ENCODE measurements at places on chromosomes 12 and 14.

DNA sequence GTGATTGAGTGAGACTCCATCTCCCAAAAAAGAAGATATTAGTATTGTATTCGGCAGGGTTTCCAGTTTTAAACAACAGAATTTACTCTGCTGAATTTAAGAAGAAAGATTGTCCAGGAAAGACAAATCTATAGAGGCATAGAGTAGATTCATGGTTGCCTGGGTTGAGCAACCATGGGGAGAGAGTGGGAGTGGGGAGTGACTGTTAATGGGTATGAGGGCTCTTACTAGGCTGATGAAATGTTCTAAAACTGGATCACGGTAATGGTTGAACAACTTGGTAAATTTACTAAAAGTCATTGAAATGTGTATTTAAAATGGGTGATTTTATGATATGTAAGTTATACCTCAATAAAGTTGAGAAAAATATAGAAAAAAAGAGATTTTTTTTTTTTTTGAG lies 13.9 kb upstream of the C12orf76 start:
- no peak for DNase-seq

- no peak for DNase-seq
Observed at GRCh38 chr12:128929057-128929456, 75.8 kb downstream of the GLT1D1 start.

DNA sequence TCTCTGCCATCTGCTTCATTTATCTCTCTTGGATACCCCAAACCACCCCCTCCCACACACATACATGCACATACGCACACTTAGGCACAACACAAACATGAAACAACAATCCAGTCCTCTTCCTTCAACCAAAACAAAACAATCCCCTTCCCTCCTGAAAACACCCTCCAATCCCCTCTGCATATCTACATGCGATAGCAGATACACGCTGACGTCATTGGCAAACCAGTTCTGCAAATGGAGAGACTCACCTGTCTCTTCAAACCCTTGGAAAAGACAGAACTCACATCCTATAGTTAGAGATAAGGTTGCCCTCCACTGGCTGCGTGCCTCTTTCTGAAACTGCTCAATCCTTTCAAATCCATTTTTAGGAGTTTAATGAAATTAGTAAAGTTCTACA lies 37.2 kb upstream of the RMST start:
- DNase-seq = no peak

- DNase-seq = no peak
Observed at GRCh38 chr14:42517806-42518500, 911.3 kb downstream of the LRFN5 start.

DNA sequence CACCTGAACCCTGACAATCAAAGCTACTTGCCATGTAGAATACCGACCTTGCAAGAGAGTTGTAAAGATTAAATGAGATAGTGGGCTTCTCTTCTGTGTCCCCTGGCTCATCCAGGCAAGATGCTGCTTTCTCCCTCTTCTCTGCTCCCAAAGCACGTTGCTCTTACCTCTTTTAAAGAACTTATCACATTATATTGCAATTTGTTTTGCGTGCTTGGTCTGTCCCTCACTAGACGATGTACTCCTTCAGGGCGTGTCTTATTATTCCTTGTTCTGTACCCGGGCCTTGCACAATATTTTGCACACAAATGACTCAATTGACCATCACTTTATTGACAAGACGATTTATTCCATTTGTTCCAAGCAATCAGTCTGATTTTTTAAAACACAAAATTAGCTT lies 3.3 kb downstream of the DCN start:
- DNase-seq = no peak

DNA sequence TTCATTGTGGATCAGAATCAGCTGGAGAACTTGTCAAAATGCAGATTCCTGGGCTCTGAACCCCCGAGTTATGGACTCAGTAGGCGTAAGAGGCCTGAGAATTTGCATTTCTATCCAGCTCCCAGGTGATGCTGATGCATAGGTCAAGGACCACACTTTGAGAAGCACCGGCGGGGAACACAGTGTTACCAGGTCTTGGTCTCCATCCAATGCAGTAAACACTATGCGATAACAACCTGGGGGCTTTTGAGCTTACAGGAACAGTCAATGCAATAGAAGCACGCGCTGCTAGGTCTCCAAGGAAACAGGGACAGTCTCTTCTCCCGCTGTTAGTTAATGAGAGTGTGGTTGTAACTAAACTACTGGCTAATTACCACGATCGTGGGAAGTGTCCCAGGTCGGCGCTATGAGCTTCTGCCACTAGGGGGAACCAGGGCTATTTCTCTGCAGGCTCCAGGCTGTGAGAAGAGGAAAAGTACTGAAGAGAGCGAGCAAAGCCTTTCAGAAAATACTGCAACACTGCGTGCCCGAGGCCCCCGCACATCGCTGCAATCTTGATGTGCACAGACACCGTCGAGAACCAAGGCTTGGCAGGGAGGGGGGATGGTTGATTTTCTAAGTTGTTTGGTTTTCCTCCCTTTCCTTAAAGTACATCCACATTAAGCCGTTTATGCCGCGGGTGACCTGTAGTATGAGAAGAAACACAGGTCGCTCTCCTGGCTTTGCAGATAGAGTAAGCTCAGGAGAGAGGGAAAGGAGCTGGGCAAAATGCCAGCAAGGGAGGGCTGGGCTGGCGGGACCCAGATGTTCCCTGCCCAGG lies 52.0 kb upstream of the KCNA1 start:
- peak; percentile 85 for DNase-seq

- DNase-seq = no peak
Observed at GRCh38 chr12:122124370-122124769, 45.8 kb downstream of the MLXIP start.

All from nephron progenitor cell (in vitro differentiated cells).